Hippocampal formation (tissue), 2 donors: ENCODE measurements at places on chromosomes 12 and 14.

- DNase-seq: no peak
Observed at GRCh38 chr12:109766251-109766778, 52.7 kb downstream of the FAM222A start.

DNA sequence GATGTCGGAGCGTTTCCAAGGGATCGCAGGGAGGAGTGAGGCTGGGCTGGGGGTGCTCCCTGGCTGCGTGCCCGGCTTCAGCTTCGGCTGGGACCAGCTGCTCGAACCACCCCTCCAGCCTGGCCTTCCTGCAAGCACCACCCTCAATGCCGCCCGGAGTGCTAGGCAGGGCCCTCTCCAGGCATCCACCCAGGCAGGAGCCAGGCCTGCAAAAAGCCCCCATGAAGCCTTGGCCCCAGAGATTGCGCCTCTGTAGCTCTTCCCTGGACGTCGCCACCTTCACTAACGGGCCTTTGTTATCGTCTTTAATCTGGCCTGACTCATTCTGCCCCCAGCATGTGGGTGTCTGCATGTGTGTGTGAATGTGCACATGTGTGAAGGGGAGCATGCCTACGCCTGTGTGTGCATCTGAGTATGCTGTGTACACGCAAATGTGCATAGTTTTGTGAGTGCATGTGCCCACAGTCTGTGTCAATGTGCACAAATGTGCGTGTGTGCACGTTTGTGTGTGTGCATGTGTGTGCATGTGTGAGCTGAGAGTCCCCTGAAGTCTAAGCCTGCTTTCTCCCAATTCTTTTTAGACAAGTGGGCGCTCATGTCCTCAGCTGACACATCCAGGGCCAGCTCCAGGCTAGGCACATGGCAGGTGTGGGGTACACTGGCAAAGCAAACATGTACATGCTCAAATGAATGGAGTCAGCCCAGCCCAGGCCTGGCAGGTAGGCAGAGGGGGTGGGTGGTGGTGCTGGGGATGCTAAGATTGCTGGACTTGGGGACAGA, 195.4 kb upstream of the C14orf180 start:
- DNase-seq: no peak

- DNase-seq: no peak
Observed at GRCh38 chr12:127767656-127768055, 499.3 kb upstream of the TMEM132C start.

DNA sequence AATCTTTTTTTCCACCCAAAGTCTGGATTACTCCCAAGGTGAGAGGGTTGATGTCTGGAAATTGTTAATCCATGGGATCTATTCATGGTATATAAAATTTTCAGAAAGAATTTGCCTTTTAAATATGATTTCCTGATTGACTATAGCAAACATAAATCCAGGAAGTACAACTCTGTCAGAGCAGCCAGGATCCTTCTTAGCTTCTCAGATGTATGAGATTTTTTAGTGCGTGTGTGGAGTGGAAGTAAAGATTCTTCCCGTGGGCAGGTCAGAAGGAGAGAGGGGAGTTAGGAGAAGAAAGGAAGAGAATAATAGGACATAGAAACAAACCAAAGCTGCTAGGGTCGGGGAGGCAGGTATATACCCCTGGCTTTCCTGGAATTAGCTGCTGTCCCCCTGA, 159.3 kb downstream of the FBXL14 start:
- no peak for DNase-seq

- no peak for DNase-seq
Observed at GRCh38 chr12:132160601-132161035, 16.4 kb downstream of the NOC4L start.

DNA sequence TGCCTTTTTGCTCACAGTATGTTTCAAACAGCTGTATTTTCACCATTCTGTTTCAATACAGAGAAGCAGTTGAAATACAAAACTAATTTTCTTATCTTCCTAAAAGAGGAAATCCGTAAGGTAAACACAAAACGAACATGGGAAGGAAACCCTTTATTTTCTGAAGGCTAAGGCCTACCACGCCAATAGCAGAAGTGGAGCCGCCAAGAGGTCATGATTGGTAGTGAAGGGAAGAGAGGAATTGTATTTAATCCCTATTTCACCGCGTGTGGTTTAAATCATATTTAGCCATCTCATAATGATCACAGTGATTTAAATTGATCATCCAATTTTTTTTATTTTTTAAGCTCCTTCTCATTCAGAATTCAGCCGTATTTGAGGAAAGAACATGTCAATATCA, 398.2 kb downstream of the PRKD1 start:
- DNase-seq: no peak

DNA sequence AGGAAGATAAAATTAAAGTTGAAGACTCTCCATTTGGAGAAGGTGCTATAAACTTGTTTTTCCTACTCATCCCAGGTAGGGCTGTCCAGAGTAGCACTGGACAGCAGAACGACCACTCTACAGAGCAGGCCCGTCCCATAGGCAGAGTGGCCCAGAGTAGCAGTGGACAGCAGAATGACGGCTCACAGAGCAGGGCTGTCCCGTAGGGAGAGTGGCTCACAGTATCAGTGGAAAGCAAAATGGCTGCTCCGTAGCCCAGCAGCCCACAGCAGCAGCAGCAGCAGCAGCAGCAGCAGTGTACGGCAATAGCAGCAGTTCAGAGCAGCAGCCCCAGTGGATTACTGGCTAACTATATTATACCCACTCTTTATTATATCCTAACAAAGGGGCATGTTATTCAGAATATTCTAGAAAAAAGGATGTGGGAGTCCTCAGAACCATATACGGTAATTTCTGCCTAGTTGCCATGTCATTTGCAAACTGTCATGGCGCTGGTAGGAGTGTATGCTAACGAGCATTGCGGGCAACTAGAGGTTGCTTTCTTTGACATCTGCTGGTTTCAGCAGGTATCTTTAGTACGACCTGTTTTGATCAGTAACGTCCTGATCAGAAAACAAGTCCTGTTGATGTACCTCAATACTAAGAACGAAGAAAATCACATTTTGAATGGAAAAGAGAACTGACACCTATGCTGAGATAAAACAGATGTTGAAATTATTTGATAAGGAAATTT, 567.3 kb downstream of the SLC16A7 start:
- DNase-seq: no peak
